ENCODE measurements at places on chromosomes 1 and 21. TPM values are rescaled to one million over a fixed set of nuclear protein-coding genes. Genes with fewer than 3 reads are reported as not detected.

GRCh38 chr1:94119796-94120569 lies 965 bp downstream of the ABCA4 start:
- DNase-seq, result no peak

DNA sequence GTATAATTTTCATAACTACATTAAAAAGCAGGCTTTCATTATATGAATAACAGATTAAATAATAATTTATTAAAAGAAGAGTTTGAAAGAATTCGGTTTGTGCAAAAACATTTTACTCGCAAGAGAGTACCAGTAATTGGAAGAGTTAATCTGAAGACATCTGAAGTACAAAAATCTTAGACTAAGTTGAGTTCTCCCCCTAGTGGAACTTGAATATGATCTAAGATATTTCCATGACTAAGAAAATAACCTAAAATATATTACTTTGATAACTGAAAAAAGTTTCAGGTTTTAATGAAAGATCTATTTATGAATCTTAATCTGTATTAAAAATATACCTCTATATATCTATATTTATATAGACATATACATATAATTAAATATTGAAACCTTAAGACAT lies 112.5 kb upstream of the GFI1 start:
- DNase-seq, result no peak

DNA sequence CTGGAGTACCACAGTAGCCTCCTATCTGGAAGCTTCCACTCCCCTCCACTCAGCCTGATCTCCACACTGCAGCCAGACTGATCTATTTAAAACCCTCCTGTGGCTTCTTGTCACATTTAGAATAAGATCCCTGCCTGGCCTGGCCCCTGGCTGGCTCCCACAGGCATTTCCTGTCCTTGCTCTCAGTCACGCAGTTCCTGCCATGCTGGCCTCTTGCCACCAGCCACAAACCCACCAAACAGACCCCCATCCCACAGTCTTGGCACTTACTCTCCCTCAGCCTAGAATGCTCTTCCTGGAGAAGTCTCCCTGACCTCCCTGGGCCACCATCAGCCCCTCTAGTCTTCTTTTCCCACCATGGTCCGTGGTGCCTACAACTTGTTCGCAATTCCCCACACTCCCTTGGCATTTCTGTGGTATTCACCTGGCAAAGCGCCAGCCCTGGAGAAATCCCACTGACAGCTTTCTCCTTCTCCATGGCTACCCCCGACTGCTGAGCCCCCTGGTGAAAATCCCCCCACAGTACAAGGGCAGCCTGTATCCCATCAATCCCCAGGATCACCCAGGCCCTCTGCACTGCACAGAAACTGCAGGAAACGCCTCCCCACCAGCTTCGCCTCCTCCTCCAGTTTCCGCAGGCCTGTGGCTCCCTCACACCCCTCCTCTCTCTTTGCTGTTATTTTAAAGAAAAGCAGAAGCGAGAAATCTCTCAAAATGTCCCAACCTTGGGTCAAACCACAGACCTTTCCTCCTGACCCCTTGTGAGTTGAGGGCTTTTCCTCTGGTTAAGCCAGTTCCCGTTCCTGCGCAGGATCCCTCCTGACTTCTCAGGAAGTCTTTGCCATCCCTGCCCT lies 94.5 kb downstream of the SYT2 start:
- DNase-seq, result no peak

Gene SH2D5
- total RNA-seq, result 0.52 TPM
